Omental fat pad (tissue), 4 donors: ENCODE measurements at places on chromosomes 3 and 15.

GRCh38 chr15:63553388-63553791 lies 43.8 kb upstream of the FBXL22 start:
- no peak for DNase-seq

DNA sequence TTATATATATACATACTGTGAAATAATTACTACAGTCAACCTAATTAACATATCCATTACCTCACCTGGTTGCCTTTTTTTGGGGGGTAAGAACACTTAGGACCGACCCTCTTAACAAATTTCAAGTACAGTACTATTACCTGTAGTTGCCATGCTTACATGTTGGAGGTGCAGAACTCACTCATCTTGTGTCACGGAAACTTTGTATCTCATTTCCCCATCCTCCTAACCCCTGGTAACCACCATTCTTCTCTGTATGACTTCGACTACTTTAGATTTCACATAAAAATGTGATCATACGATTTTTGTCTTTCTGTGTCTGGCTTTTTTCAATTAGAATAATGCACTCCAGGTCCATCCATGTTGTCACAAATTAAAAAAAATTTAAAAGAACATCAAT lies 55.5 kb upstream of the MELTF start:
- DNase-seq, result no peak

- no peak for DNase-seq
Observed at GRCh38 chr15:29870495-29871151, 48.4 kb upstream of the TJP1 start.

- no peak for DNase-seq
Observed at GRCh38 chr3:187084126-187084525, 55.2 kb downstream of the RPL39L start.

- DNase-seq, result no peak
Observed at GRCh38 chr3:28042095-28042635, 199.3 kb upstream of the CMC1 start.

- no peak for DNase-seq
Observed at GRCh38 chr3:189563853-189564563, 67.2 kb upstream of the TP63 start.

GRCh38 chr3:172333042-172333377 lies 115.2 kb downstream of the GHSR start:
- no peak for DNase-seq

DNA sequence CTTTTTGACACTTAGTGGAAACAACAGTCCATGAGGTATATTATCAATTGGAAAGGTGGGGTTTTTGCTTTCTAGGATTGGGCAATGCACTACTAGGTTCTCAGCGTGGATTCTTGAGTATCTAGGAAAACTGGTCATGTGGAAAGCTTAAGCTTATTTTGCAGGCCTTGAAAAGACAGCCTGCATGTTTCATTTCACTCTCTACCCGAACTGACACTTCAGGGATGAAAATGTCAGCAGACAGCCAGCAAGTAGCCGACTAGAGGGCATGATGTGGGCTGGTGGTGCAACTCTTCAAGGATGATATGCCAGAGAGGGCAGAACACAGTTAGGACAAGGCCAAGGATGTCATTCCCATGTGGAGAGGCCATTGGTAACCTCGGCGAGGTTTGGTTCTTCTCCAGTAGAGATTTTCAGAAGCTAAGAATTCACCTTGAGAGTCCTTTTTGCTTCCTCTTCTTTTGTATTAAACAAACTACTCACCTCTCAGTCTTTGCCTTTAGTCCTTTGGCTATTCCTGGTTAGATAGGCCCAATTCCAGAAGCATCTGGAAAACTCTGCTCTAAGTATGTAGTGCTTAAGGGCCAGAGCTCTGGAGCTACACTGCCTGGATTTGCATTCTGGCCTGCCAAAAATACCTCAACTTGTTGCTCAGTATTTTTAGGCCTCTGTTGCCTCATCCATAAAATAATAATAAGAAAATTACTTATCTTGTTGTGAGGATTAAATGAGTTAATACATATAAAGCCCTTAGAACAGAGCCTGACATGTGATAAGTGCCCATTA lies 17.9 kb downstream of the LPP start:
- DNase-seq, result no peak

GRCh38 chr3:161208931-161209330 lies 12.2 kb upstream of the NMD3 start:
- DNase-seq, result no peak

DNA sequence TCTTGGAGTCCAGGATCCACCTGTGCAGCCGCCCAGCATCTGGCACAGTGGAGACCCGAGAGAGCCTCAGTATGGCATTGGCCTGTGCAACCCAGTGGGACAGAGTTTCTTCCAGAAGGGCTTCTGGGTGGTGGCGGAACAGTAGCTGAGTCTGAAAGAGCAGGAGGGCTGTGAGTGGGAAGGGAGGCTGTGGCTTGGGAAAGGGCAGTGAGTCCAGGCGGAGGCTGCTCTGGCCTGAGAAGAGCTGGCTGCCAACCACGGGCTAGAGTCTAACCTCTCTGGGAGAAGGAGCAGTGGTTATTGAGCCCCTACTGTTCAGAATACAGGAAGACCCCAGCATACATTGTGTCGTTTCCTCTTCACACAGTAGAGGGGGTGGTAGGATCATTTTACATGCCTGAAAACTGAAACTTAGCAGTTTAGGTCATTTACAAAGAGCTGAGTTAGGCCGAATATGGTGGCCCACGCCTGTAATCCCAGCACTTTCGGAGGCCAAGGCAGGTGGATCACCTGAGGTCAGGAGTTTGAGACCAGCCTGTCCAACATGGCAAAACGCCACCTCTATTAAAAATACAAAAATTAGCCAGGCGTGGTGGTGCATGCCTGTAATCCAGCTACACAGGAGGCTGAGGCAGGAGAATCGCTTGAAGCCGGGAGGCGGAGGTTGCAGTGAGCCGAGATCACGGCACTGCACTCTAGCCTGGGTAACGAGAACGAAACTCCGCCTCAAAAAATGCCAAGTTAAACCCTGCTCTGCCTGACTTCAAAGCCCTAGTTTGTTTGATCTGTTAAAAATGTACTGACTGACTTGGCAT lies 3.2 kb downstream of the AEN start:
- DNase-seq, result no peak

GRCh38 chr3:38711321-38711720 lies 61.8 kb upstream of the SCN5A start:
- no peak for DNase-seq

GRCh38 chr3:127064391-127065137 lies 81.6 kb downstream of the PLXNA1 start:
- DNase-seq, result no peak

DNA sequence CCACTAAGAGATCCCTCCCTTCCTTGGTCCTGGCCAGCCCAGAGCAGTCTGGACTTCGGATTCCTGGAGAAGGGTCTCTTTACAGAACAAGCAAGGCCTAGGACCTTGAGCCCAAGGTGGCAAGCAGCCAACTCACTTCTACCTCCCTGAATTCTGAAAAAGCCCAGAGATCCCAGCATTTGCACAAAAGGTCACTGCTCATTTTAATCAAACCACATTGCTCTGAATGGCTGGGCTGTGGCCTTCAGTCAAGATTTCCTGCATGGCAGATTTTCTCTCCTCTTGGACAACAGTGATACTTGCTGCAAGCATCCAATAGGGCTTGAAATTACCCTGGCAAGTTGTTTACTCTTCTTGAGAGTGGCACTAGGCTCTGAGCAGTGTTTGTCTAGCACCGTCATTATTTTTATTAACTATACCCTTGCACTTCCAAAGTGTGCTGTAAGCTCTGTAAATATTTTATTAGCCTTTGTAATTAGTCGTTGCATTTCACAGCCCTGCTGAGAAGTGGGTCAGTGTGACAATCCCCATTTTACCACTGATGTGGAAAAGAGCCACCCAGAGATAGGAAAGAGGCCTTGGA lies 274.7 kb upstream of the CTNNB1 start:
- no peak for DNase-seq

- no peak for DNase-seq
Observed at GRCh38 chr3:78919021-78919755, 848.6 kb downstream of the ROBO1 start.

- DNase-seq, result no peak
Observed at GRCh38 chr3:66856533-66856932, 141.6 kb upstream of the KBTBD8 start.

DNA sequence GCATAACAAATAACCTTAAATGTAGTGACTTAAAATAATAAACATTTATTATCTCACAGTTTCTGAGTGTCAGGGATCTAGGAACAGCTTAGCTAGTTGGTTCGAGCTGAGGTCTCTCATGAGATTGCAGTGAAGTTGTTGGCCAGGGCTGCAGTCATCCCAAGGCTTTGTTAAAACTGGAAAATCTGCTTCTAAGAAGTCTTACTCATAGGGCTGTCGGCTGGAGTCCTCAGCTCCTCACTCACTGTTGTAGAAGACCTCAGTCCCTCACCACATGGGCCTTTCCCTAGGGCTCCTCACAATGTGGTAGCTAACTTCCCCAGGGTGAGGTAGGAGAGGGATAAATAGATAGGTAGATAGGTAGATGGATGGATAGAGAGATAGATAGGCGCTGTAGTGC lies 20.8 kb upstream of the SLC7A14 start:
- DNase-seq, result no peak

GRCh38 chr3:178518660-178519396 lies 17.4 kb upstream of the KCNMB2 start:
- no peak for DNase-seq

DNA sequence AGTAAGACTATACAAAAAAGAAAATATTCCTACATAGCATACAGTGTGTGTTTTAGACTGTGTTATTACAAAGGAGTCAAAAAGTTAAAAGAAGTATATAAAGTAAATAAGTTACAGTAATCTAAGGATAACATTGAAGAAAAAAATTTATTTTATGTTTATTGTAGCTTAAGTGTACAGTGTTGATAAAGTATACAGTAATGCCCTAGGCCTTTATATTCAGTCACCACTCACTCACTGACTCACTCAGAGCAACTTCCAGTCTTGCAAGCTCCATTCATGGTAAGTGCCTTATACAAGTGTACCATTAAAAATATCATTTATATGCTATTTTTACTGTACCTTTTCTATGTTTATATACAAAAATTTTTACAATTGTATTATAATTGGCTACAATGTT lies 220.1 kb downstream of the BCHE start:
- DNase-seq, result no peak

GRCh38 chr3:105503191-105503593 lies 136.5 kb downstream of the ALCAM start:
- DNase-seq, result no peak

DNA sequence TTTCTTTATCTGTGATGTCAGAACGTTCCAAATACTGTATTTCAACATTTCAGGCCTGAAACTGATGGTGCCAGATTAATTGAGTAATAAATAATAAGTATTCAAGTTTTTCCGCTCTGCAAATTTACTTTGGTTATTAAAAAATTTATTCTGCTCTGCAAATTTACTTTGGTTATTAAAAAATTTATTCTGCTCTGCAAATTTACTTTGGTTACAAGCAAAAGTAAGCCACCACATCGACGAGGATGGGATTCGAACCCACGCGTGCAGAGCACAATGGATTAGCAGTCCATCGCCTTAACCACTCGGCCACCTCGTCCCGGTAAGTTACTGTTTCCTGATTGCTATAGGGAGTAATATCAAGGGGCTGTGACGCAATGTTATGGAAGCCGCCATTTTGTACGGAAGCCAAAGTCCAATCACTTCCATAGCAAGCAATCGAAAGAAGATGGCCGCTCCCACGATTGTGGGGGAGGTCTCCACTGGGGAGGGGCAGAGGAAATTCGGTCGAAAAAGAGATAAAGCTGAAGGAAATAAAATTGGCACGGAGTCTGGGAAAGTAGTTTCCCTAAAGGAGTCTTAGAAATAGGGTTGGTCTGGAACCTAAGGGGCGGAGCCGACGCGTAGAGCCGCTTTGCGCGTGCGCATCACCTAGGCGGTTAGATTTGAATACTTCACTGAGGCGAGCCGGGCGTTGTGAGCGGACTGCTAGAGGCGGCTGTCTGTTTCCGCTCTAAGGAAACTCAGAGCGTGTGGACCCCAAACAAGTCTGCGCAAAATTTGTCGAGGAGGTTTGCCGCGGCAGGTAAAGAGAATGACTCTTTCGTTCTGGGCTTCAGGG lies at the start of gene KNL1:
TSS of gene KNL1 (plus strand) at position 662 of the 841 bp plus-strand sequence. CDS start 8,683 bp downstream, outside the sequence.
- DNase-seq, result peak; percentile 86

- DNase-seq, result no peak
Observed at GRCh38 chr3:140014831-140015495, 80.0 kb downstream of the CLSTN2 start.

- no peak for DNase-seq
Observed at GRCh38 chr15:49686599-49686998, 65.8 kb downstream of the DTWD1 start.

- DNase-seq, result no peak
Observed at GRCh38 chr15:70435872-70436271, 327.5 kb downstream of the UACA start.

DNA sequence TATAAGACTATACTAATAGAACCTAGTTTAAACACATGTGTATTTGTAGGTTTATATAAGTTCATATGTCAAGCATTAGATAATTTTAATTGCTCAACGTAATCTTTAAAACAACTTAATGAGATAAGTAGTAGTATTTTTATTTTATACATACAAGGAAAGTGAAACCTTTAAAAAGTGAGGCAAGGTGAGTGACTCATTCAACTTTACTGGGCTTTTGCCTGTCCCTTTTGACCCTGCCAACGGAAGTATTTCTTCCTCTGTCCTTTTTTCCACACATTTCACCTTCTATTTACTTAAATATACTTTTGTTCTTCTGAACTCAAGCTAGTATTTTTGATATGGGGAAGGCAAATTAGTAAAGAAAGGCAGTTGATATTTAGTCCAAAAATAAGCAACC lies 78.5 kb downstream of the KBTBD8 start:
- DNase-seq, result no peak

GRCh38 chr15:90489944-90490343 lies 39.8 kb upstream of the CRTC3 start:
- no peak for DNase-seq

- no peak for DNase-seq
Observed at GRCh38 chr3:52456800-52457183, 1.4 kb downstream of the NISCH start.

GRCh38 chr15:79282371-79283251 lies at the start of gene ANKRD34C:
Gene ANKRD34C (plus strand): TSS chr15:79282722. CDS start chr15:79293285, 10,563 bp downstream.
- DNase-seq, result no peak

- no peak for DNase-seq
Observed at GRCh38 chr3:121663171-121663847, 2.6 kb upstream of the HCLS1 start.

- DNase-seq, result no peak
Observed at GRCh38 chr3:53842436-53843194, 3.6 kb downstream of the CHDH start.

DNA sequence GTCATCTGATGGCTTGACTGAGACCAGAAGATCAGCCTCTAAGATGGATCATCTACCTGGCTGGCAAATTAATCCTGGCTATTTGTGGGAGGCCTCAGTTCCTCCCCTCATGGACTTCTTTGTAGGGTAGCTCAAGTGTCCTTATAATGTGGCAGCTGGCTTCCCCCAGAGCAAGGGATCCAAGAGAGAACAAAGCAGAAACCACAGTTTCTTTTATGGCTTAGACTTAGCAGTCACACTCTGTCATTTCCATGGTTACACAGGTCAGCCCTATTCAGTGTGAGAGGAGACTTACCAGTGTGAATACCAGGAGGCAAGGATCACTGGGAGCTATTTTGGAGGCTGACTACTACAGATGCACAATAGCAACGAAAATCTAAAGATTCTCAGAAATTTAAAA lies 15.3 kb upstream of the ARL14 start:
- DNase-seq, result no peak
